Calu3 (cell line): ENCODE measurements at places on chromosomes 5 and 9.

- DNase-seq = no peak
Observed at GRCh38 chr5:61307611-61308010, 24.4 kb upstream of the ZSWIM6 start.

GRCh38 chr5:169201597-169201996 is 99.3 kb downstream of the SLIT3 start:
- DNase-seq = no peak

GRCh38 chr9:81656004-81656403 is 33.3 kb downstream of the TLE1 start:
- no peak for DNase-seq

DNA sequence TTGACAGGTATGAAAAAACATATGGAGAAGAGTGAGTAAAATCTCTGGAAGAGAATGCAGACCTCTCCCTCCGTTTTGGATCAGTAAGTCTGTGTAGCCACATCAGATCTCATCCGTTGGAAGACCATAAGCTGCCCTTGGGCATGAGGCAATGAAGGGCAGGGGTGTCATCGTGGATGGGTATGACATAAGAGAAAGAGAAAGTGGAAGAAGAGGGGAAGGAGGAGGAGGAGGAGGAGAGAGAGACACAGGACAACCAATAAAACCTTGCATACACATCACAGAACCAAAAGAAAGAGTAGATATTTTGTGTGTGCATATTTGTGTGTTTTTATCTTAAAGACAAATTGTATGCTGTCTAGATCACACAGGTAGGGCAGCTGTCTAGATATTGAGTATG is 50.7 kb downstream of the PRRC1 start:
- DNase-seq = no peak

DNA sequence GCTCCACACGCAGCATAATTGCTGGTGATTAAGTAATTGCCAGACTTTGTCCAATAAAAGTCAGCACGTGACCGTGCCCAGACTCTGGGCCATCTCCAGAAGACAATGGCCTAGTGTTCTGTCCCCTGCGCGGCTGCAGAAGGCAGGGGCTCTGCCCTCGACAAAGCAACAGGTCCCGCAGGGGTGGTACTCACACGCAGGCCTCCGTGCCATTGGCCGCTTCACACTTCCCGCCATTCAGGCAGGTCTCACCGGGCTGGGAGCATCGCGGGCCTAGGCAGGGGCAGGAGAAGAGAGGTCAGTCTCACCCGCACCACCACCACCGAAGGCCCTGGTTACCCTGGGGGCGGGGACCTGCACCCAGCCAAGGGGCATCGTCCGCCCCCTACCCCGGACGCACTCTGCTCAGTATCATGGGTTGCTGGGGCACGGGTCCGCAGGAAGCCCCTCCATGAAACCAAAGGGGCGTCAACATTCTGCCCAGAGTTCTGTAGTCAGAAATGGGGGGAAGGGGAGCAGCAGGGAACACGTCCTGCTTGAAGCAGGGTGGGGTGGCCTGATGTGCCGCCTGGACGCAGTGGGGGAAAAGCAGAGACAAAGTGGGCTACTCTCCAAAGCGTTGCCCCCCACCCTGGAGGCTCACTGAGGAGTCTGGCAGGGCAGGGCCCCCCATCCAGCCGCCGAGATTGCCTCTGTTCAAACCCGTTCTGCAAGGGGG is 1.9 kb downstream of the NOTCH1 start:
- DNase-seq = peak; percentile 58

- no peak for DNase-seq
Observed at GRCh38 chr9:133793471-133793870, 55.3 kb upstream of the SARDH start.

DNA sequence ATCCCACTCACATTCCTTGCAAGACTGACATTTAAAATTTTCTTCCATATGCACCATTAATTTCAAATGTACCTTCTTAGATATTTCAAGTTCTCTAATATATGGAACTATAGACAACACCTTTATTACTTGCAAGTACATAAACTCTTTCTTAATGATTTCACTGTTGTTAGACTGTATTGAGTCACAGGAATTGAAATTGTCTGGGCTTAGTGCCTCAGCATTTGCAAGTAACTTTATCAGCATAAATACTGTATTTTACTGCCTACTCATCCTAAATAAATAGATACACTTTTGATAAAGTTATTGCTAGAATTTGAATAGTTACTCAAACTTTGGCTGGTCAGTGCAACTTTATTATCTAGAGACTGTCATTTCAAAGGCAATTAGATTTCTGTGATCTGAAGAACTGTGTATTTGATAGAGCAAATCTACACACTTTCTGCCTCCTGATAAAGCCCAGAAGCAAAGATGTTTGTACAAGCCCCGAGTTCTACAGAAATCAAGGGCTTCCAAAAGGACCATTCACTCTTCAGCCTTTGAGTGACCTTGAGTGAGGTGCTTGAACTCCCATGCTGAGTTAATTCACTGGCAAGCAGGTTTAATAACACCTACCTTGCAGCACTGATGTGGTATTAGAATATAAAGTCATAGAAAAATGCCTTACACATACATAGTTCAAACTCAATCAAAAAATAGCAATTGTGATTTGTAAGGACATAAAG is 91.6 kb downstream of the COX7C start:
- DNase-seq = no peak

DNA sequence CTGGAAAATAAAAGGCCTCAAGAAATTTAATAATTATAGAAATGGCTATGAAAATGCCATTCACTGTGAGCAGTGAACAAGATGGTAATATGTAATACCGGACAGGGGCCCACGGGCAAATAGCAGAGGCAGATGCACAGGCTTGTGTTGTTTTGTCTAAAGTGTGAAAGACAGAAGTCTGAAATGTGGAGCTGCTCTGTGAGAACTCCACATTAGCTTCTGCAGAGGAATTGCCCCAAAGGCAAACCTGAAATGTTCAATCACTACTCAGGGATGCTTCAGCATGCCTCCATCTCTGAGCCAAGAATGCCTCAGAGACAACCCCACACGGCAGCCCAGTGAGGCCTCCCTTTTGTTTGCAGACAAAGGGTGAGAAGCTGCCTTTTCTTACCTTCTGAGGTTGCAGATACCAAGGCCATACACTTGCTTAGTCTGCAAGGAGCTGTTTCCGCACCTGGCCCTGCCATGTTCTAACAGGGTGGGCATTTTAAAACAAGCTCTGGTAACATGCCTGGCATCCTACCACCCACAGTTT is 124.3 kb upstream of the CXCL14 start:
- DNase-seq = no peak

DNA sequence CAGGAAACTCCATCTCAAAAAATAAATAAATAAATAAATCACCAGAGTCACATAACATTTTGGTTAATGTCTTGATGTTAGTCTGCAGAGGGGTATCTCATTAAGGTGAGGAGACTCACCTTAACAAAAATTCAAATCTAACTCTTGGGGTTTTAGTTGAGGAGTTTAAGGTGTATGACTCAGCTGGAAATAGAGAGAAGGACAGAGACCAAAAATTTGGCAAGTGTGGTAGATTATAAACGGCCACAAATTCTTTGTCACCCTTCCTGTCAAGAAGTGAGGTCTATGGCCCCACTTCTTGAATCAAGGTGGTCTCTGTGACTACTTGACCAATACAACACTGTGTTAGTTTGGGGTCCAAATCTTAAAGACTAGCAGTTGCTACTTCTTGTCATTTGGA is 60.8 kb downstream of the TTC39B start:
- DNase-seq = no peak

DNA sequence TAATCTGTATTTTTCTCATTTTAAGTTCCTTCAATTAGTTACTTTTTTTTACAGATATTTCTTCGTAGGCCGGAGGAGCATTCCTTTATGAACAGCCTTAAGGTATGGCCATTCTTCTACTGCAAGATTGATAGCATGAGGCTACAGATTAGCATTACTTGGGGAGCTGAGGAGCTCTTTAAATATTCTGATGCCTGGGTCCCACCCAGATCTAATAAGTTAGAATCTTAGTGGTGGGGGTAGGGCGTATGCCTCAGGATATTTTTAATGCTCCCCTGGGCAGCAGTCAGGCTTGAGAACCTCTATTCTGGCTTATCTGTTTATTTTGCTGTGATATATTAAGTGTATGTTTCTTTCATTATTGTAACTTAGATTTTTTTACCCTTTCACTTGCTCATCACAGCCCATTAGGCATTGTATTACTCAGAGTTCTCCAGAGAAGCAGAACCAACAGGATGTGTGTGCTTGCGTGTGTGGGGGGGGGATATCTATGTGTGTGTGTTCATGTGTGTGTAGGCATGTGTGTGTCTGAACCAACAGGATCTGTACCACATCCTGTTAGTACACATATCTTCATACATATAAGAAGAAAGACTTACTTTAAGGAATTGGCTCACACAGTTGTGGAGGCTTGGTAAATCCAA is 91.8 kb upstream of the MTAP start:
- no peak for DNase-seq

- DNase-seq = no peak
Observed at GRCh38 chr5:17326600-17327037, 109.2 kb downstream of the BASP1 start.

GRCh38 chr5:134581241-134581981 is 51.2 kb downstream of the SAR1B start:
- DNase-seq = no peak

DNA sequence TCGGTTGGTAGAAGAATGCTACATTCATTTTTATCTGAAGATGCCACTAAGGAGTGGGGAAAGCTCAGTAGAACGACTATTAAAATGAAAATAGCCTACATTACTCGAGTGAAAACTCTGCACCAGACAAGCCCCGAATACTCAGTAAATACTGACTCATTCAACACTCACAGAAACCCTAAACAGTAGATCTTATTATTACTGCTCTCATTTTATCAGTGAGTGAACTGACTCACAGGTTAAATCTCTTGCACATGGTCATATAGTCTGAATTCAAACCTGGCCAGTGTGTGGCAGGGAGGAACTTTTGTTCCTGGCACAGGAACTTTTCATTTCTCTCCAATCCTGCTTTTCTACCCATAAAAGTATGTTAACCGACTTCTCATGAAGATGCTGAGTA is 9.6 kb upstream of the PAPPA start:
- DNase-seq = no peak

GRCh38 chr5:170738840-170739239 is 44.7 kb upstream of the GABRP start:
- DNase-seq = no peak

DNA sequence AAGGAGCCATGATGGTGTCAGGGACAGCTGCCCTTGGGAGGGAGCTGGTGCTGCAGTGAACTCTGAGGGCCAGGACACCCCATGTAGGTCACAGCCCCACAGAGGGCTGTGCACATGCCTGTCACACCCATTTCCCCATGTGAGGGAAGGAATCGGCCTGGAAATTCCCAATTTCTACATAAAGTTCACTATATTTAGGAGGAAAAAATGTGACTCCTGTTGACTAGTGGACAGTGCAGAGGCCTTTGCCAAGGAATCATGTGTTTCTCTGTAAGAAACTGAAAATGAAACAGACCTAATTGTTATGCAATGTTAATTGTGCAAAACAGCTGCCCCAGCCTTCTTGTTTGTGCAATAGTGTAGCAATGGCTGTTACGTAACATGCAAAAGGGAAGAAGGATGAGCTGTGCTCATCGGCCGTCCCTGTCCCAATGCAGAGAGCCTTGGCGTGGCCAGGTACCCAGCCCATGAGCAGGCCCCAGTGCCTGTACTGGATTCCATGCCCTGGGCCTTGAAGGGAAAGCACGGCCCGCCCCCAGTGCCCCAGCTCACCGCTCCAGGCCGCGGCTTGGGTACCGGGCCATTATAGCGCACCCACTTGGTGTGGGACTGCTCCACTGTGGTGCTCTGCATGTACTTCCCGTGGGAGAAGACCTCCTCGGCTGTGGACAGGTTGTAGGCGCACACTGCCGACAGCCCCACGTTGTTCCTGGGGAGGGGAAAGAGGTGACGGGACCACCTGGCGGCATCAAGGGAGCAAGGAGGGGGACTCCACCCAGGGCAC is 70.0 kb downstream of the SECISBP2 start:
- no peak for DNase-seq

DNA sequence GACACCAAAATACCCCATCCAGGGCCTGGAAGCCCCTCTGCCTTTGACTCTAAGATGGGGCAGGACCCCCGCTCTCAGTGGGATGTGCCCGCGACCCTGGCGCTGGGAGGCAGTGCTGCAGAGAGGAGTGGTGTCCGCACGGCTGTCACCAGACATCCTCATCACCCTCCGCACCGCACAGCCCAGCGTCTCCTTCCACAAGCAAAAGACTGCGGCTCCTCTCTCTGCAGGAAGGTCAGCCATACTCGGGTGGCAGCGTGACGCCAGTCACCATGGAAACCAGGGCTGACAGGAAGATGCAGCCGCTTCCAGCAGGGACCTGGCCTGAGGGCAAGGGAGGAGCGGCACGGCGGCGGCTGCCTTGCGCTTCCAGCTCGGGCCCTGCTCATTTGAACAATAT is 17.1 kb upstream of the SLC6A3 start:
- DNase-seq = no peak

DNA sequence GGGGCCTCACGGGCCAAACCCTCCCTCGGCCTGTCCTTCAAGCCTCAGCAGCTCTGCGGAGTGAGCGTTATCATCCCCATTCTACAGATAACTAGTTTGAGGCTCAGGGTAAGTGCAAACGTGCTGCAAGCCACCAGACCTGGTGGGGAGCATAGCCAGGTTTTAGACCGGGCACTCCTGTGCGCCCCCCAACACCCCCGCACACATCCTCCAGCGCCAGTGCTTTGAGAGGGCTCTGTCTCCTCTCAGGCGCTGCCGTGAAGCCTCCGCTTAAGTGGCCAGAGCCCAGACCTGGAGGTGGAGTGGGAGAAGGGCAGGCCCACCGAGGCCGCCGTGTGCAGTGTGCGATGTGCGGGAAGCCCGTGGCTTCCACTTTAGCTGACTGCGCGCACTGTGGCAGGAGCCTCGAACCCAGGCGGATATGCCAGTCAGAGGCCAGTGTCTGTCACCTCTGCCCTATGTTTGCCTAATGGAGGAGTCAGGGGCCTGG is 1.6 kb upstream of the MGAT1 start:
- no peak for DNase-seq

DNA sequence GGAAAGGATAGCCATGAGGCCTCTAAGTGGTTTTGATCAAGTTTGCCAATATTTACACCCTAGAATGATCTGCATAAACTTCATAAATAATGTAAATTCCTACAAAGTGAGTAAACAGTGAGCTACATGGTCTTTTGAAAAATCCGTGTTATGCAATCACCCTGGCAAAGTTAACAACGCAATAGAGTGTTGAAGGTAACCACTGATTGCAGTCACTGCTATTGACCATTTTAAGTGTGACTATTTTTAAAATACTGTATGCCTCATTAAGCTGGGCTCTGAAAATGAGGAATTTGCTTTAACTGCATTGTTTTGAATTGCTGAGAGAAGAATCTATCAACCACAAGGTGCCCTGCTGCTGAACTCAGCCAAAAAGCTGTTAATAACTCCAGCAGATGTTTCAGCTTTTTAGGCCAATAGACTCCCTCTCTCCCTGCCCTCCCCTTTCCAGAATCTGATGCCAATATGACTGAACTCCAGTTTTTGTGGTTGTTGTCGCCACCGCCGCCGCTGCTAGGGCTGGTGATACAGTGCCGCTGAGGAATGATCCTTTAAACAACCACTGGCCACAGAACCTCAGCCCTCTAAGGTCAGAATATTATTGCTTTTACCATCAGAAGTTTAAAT is 35.3 kb upstream of the SMARCA2 start:
- DNase-seq = no peak
